Stimulated activated CD4-positive, alpha-beta T cell treated with anti-CD3 and anti-CD28 coated beads, Interleukin-1b, Interleukin-23, amount 100 ng/mL, for 4 hours (primary cell): ENCODE measurements at places on chromosomes 4 and X.

GRCh38 chrX:11739776-11740175 lies 18.3 kb upstream of the MSL3 start:
- DNase-seq, result no peak

DNA sequence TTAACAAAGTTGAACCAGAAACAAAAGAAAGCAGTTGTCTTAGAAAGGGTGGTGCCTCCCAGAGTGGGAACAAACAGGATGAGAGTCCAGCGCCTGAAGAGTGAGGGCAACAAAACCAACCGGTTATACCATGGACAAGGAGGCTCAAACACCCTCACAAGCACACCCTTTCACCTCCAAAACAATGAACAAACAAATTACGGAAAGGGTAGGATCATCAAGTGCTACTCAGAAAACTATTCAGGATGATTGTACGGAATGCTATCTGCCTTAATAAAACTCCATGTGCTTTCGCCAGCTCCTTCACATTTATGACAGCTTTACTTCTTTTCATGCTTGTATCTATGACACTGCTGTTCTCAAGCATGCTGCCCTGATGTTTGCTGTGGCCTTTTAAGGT lies 26.8 kb downstream of the SLC39A8 start:
- no peak for DNase-seq

DNA sequence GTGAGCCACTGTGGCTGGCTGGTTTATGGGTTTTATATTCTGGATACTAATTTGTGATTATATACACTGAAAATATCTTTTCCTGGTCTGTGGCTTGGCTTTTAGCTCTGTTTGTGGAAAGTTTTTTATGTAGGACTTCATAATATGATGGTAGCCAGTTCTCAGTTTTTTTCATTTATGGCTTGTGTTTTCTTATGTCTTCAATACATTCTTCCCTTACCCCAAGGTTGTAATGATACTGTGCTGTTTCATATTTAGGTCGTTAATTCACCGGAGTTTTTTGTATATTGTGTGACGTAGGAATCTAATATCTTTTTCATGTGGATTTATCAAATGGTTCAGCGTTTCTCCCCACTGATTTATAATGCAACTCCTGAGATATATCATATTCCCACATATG lies 6.6 kb downstream of the ZFX start:
- DNase-seq, result no peak

DNA sequence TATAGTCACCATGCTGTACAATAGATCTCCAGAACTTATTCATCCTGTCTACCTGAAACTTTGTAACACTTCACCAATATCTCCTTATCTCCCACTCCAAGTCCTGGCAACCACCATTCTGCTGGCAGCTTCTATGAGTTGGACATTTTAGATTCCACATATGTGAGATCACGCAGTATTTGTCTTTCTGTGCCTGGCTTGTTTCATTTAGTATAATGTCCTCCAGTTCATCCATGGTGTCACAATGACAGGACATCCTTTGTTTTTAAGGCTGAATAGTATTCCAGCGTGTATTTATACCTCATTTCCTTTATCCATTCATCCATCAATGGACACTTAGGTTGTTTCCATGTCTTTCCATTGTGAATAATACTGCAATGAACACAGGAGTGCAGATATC lies 198.7 kb downstream of the QDPR start:
- no peak for DNase-seq

DNA sequence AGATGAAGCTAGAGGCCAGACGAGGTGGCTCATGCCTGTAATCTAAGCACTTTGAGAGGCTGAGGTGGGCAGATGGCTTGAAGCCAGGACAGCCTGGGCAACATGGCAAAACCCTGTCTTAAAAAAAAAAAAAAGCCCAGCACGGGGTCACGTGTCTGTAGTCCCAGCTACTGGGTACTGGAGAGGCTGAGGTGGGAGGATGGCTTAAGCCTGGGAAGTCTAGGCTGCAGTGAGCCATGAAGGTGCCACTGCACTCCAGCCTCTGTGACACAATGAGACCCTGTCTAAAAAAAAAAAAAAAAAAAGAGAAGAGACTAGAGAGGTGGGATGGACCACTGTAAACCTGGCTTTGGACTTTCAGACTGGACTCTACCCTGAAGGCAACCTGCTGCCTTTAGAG lies 10.7 kb upstream of the LRBA start:
- no peak for DNase-seq

DNA sequence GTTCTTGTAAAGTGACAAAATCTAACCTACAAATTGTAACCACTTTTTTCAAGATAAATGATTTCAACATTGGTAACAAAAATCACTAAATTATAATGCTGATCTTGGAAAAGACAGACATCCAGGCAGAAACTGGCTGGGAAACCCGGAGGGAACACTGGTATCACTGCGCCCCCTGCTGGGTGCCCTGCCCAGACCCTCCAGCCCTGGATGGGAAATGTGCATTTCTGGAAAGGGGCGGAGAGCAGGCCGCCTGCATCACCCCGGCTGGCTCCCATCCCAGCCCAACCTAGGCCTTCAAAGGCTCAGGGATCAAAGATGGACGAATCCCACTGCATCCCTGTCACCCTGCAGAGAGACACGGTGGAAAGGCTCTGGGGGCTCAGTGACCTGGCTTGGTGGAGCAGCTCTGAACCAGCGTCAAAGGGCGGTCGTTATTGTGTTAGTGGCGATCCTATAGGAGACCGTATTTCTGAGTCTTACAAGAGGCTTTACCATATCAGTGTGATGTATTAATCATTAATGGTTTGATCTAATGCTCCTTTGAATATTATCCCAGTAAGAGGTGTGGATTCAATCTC lies 37.3 kb downstream of the ACOX3 start:
- DNase-seq, result peak; percentile 54

- DNase-seq, result no peak
Measured at GRCh38 chrX:551306-551705, 79.3 kb upstream of the SHOX start.

DNA sequence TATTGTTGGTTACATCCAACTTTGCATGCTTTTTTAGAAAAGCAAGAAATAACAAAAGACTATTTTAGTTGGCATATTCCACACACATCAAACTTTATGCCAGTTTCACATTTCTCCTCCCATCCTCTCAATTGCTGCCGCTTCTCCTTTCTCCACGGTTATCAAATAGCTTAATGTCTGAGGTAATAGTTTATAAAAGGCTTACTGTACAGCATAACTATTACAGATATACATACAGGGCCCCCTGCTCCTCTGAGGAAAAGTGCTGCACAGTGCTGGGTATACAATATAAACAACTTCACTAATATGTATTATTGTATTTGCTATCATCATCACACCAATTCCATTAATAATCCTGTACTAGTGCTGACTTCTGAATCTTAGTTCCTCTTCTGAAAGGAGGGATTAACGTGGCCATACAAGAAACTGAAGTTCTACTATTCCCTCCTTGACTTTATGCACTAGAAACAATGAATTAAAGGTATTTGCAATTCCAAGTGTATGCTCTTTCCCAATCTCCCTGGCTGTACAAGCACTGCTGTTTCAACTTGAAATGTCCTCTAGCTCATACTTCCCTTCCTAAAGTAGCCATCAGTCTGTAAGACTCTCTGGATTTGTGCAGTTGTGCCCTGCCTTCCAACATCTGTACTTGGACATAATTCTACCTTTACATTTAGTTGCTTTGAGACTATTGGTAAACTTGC lies 2.5 kb downstream of the CCNI start:
- no peak for DNase-seq

DNA sequence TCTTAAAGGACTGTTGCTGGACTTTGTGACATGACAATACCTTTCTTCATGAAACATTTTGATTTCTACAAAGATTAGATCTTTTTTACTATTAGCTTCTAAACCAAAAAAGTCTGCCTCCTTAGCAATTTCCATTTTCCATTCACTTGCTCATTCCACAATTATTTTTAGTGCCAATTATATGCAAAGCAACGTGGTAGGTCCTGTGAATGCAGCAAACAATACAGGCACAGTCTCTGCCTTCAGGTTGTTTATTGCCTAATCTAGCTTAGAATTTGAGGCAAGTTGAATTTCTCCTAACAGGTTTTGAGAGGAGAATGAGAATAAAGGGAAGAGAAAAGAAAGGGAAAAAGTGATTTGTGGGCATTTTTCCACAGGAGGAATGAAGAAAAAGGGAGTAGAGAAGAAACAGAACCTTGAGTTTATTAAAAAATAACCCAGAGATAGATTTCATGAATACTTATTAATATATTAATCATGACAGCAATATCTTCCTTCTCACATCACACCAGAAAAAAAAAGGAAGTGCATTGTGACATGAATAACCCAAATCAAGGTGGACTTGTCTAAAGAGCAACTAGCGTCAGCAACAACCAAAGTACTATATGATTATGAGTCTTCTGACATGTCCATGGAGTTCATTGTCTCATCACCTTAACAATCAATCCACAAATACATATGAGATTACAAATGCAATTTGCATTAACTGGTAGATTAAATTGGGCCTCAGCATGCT lies 16.3 kb upstream of the FRYL start:
- no peak for DNase-seq

DNA sequence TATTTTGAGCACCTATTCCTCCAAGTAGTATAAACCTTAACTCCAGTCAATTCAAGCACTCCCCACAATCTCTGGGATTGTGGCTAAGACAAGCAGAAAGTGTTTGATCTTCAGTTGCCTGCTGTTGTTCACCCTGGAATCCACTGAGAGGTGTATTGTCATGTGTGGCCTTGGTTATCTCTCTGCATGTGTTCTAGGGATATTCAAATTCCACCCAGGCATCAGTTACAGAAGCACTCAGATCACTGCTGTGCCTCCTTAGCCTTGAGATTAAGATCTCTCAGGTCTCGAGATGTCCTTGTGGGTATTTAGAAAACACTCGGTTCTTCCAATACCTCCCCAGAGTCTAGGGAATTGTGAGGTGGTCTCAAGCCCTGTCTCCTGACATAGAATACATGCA lies 213.3 kb downstream of the SMARCA1 start:
- no peak for DNase-seq

DNA sequence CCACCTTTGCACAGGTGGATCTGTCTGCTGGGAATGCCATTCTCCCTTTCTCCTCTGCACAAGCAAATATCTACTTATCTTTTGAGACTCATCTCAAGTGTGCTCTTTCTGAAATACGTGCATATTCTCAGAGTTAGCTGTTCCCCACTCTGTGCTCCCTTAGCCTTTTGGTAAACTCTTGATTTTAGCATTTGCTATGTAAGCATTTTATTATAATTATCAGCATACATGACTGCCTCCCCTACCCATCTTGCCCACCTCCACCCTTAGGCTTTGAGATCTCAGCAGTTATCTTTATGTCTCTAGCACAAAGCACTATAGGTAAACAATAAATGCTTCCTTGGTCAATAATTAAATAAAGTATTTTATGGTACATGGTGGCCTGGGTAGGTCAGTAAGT lies 11.5 kb downstream of the DRP2 start:
- no peak for DNase-seq

- peak; percentile 17 for DNase-seq
Measured at GRCh38 chr4:48093991-48094416, 40.0 kb downstream of the TXK start.

- DNase-seq, result no peak
Measured at GRCh38 chr4:30769093-30769492, 48.9 kb downstream of the PCDH7 start.

DNA sequence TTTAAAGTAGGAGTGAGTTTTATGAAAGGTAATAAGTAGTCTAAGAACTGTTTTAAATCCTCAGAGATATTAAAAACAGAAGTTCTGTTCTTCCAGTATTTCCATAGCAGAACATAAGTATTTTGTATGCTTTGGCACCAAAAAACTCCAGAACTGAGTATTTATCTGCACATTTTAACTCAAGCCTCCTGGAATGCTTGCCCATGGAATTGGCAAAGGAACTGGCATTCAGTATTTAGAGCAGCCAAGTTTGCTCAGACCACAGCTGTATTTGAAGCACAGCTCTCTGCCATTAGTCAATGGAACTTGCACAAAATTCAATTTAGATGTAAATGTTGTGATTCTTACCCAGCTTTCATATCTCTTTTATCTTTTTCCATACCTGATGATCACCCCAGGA lies 42.2 kb downstream of the NDNF start:
- DNase-seq, result no peak

GRCh38 chr4:125736057-125736456 lies 421.3 kb downstream of the FAT4 start:
- DNase-seq, result no peak

DNA sequence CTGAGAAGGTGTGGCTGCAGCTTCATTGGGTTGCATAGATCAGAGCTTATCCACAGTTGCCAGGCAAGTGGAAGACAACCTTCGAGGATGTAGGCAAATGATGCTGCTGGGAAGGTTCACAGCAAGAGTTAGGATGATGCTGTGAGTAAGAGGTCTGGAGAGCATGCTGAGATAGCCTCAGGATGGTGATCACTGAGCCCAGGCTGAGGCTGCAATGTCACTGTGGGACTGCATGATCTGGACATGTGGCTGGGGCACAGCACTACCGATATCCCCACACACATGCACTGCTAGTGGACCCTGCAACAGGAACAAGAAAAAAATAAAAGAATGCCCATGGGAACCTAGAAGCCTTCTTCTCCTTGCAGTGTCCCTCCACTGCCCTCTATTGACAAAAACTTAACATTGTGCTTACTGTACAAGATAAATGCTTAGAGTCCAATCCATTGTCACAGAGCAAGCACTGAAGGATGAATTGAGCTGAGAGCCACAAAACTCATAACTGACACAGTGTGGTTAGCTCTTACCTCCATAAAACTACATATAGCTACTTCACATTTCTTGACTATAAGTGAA lies 105.6 kb downstream of the CNKSR2 start:
- DNase-seq, result peak; percentile 3

- no peak for DNase-seq
Measured at GRCh38 chr4:26181616-26182015, 139.2 kb upstream of the RBPJ start.

DNA sequence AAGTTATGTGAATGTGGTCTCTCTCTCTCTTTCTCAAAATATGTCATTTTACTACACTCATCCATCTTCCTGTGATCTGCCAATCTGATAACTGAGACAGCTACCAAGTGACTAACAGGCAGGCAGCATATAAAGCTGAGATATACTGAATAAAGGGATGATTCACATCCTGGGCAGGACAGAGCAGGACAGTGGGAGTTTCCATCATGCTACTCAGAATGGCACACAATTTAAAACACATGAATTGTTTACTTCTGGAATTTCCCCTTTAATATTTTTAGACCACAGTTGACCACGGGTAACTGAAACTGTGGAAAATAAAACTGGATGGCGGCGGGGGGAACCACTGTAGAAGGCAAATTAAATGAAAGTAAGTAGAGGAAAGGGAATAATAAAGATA lies 58.6 kb upstream of the DCTD start:
- no peak for DNase-seq

DNA sequence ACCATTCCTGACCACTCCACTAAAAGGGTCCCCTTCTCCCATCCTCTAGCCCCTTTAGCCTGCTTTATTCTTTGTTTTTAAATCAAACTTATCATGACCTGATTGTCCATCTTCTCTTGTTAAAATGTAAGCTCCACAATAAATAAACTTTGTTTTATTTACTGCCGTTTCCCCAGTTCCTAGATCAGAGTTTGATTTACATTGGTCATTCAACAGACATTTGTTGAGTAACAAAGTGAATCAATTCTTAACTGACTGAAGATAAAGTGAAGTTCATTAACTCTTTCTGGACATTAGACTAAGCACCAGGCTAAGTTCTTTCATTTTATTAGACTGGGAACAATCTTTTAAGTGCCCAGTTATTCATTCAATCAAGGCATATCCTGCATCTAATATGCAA lies 263.2 kb upstream of the FTHL17 start:
- DNase-seq, result no peak

- no peak for DNase-seq
Measured at GRCh38 chrX:148865277-148866210, 365.1 kb downstream of the AFF2 start.

- no peak for DNase-seq
Measured at GRCh38 chr4:114272226-114272625, 292.8 kb upstream of the ARSJ start.
